ENCODE measurements at places on chromosomes 11 and 22. TPM values are rescaled to one million over a fixed set of nuclear protein-coding genes. Genes with fewer than 3 reads are reported as not detected.

DNA sequence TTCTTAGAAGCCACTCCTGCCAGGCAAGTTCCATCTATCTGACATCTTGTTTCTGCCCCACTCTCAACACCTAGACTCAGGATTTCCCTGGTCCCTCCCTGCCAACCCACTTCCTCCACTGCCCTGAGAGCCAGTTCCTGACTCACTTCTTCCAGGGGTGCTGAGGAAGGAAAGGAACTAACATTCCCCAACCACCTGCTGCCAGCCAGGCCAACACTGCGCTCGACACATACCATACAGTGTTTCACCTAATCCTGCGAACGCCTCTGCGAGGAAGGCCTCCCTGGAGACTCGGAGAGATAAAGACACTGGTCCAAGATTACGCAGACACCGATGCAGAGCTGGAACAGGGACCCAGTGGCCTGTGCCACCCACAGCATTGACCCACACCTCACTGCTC is 40.2 kb downstream of the MICAL3 start:
- no peak for DNase-seq

DNA sequence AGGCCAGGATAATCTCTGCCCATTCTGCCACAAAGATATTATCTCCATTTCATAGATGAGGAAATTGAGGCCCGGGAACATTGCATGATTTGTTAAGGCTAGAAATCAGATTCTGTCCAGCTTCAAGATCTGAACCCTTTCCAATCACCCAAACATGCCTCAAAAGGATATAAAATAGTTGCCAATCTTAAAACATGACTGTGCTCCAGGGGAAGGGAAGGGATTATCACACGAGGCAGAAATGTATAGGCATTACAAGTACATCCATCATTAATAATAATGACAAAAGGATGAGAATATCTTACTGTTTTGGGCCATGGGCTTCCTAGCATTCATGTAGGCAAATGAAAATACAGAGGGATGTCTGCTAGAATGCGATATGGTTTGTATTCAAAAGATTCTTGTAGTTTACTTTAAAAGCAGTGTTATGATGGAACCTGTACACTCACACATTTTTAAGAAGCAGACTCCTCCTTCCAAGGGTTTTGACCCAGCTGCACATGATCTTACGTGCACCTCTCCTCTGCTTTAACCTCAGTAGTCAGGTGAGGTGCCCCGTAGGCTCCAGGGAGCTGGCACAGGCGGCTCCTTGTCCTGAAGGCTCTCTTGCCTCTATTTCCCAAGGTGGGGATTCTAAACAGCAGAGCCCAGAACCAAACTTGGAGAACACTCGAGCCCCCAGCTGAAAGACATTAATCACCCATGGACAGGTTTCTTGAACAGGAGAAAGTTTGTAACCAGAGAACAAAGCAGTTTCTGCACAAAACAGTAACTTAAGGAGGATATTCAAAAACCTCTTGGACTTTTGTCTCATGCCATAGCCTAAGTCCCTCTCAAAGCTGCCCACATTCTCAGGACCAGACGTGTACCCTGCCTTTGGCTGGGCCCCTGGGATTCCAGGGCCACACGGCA is 36.0 kb downstream of the PARVA start:
- no peak for DNase-seq

DNA sequence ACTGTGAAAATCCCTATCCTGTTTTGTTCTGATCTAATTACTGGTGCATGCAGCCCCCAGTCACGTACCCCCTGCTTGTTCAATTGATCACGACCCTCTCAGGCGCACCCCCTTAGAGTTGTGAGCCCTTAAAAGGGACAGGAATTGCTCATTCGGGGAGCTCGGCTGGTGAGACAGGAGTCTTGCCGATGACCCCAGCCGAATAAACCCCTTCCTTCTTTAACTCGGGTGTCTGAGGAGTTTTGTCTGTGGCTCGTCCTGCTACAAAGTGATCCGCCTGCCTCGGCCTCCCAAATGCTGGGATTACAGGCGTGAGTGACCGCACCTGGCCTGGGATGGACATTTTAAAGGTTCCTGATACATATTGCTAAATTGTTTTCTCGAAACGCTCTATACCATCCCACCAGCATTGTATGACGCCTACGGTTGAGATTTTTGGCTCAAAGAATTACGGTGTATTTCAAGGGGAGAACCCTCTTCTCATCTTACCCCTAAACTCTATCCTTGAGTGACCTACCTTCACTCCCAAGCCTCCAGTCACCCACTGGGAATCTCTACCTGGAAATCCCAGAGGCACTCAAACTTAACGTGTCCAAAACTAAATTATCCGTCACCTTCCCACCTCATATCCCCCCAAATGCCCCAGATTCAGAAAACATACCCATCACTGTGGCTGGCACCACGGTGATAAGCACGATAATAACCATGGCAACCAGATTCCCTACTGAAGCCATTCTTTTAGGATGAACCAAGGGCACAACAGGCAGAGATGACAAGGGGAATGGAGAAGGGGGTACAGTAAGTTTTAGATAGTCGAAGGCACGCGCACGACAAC is 789 bp upstream of the POLA2 start:
- DNase-seq, result no peak

The CHEK2 gene
- total RNA-seq, result 10.0 TPM

The TMEM218 gene
- total RNA-seq, result 10.3 TPM

DNA sequence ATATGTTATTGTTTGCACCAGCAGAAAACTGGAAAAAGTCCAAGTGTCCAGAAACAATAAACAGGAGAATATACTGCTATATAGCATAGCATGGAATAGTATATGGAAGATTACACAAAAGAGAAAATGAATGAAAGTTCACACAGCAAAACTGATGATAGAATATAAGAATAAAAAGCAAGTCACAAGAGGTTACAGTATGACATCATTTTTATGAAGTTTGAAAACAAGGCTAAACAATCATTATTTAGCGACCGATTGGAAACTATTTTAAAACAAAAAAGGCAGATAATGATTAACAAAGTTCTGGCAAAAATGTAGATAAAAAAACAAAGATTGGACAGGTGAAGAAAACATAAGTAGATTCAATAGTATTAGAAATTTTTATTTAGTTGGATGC is 47.1 kb downstream of the SOX6 start:
- no peak for DNase-seq

- no peak for DNase-seq
Observed at GRCh38 chr11:17716807-17717206, 2.6 kb upstream of the MYOD1 start.

DNA sequence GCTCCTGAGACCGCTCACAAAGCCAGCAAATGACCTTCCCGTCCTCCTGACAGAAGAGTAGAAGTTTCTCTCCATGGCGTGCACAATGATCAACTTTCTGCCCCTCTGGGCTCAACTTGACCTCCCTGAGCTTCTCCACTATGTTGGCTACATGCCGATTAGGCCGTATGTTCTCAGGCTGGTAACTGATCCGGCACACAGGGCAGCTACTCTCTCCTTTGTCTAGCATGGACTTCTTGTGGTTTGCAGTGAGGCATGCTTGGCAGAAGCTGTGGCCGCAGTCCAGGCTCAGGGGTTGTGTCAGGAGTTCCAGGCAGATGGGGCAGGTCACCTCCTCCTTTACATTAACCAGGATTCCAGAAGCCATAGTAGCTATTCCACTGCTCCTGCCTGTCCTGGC is 5.1 kb downstream of the TRIM5 start:
- no peak for DNase-seq

DNA sequence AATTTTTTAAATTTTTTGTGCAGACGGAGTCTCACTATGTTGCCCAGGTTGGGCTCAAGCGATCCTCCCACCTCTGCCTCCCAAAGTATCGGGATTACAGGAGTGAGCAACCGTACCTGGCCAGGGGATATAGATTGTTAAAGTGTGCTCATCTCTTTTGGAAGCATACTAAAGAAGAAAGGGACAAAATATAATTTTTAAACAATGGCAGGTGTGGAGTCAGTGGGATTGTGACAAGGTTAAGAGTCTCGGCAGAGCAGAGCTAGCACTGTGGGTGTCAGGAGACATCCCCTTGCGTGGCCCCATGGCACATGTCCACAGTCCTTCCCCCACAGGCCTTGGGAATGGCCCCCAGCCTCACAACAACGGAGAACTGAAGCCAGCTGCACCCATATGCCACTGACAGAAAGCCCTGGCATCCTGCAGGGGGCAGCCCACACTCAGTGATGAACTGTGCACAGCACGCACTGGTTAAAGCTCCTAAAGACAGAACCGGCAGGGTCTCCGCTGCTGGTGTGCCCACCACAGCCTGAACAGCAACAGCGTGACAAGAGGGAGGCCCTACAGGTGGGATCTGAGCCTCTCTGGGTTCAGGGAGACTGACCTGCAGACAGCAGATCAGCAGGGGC is 29.9 kb downstream of the SERPIND1 start:
- peak; percentile 46 for DNase-seq

DNA sequence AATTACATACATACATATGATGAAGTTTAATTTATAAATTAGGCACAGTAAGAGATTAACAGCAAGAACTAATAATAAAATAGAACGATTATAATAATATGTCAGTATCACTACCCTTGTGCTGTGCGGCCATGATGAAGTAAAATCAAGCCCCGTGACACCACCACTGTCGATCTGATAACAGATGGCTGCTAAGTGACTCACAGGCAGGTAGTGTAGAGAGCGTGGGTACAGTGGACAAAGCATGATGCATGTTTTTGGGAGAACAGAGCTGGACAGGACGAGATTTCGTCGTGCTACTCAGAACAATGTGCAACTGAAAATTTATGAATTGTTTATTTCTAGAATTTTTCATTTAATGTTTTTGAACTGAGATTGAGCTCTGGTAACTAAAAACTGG is 108.4 kb upstream of the TIMP3 start:
- no peak for DNase-seq

- DNase-seq, result no peak
Observed at GRCh38 chr11:16911186-16911585, 103.0 kb downstream of the PLEKHA7 start.

The LMNTD2 gene
- total RNA-seq, result 8.9 TPM

DNA sequence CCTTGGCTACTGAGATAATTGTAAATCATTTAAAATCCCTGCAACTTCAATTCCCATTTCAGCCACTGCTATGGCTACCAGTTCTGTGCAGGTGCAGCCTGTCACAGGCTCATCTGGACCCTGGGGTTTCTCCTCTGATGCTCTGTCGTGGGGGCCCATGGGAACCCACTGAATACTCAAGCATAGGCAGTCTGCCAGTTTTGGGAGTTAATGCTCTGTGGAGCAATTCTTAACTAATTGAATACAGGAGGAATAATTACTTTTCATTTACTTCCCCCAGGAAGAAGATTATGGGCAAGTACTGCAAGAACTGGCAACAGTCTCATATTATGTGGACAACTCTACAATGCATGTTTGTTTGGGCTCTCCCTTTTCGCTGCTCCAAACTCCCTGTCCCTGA is 25.9 kb downstream of the OR51E2 start:
- no peak for DNase-seq

- DNase-seq, result peak; percentile 9
Observed at GRCh38 chr22:27918341-27919221, 475 bp downstream of the PITPNB start.

DNA sequence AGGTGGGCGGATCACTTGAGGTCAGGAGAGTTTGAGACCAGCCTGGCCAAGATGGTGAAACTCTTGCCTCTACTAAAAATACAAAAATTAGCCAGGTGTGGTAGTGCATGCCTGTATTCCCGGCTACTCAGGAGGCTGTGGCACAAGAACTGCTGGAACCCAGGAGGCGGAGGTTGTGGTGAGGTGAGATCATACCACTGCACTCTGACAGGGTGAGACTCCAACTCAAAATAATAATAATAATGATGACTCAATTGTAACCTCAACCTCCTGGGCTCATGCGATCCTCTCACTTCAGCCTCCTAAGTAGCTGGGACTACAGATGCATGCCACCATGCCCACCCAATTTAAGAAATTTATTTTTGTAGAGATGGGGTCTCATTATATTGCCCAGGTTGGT is 15.6 kb upstream of the CHRNA10 start:
- DNase-seq, result no peak

The PLEKHA7 gene
- total RNA-seq, result 8.8 TPM

The F2 gene
- total RNA-seq, result 0.85 TPM

The SOX10 gene
- not detected for total RNA-seq

- DNase-seq, result no peak
Observed at GRCh38 chr11:74316772-74317505, 5.5 kb upstream of the P4HA3 start.

DNA sequence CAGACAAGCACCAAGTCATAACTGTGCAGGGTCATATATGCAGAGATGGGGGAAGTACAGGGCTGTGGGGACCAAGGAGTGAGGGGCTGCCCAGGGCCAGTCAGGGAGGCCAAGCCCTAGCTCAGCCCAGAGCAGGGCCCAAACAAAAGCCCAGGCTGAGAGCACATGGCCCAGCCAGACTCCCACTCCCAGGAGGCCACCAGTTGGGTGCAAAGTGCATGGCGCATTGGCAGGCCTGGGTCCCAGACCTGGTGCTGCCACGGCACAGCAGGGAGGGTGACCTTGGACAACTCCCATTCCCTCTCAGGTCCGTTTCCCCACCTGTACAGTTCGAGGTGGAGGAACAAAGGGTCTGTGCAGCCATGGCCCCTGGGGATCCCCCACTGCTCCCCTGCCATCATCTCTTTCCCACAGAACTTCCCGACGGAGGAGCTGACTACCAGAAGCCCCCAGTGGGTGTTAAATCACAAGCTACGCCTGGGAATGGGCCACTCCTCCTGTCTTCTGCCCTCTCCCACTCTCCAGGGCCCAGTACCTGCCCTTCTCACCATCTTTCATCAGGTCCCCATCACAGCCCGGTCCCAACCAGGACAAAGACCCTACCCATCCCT is 608 bp downstream of the NIPSNAP1 start:
- DNase-seq, result no peak

The C11orf97 gene
- not detected for total RNA-seq

- DNase-seq, result no peak
Observed at GRCh38 chr11:82763167-82763566, 29.5 kb upstream of the FAM181B start.

The SLC37A2 gene
- total RNA-seq, result 1.1 TPM

The CCDC116 gene
- 0.79 TPM for total RNA-seq

DNA sequence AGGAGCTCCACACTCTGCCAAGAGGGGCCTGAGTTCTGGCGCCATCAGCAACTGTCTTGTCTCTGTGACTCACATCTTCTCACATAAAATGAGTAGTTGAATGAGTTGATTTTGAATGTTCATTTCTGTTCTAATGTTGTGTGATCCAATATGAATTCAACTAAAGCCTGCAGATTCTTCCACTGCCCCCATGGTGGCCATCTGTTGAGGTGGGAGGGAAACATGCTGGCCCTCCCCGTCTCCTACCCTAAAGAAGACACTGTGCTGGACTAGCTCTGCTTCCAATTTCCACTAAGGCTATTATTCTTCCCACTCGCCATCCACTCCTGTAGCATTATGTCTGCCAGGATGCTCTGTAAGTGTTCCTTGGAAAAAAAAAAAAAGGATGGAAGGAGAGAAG is 555.6 kb upstream of the LARGE1 start:
- DNase-seq, result no peak

DNA sequence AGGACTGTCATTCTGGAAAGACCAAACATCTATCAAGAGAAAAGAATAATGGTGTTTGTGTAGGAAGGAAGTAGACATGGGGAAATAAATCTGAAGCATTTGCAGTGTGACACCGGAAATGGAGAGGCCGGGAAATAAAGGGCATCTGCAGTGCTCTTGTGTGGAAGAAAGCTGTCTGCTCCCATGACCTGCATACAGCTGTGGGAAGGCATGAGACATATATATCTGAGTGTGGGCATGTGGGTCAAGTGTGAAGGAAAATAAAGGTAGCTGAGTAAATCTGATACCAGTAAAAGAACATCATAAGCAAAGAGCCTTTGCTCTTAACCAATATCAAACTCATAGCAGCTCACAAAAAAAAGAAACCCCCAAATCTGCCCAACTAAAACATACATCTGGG is 72.1 kb upstream of the OR5AK2 start:
- no peak for DNase-seq

All from T-cell (primary cell).